Left colon (tissue), 2 donors: ENCODE measurements at places on chromosomes 5 and 9. TPM values are rescaled to one million over a fixed set of nuclear protein-coding genes. Genes with fewer than 3 reads are reported as not detected.

Gene DPH7
- total RNA-seq, result 21.7 TPM

Gene TERT
- 2.3 TPM for total RNA-seq

Gene ZDHHC11B
- 1.5 TPM for total RNA-seq

Gene MAMDC4
- total RNA-seq, result 19.1 TPM

Gene PCDHGB4
- 0.98 TPM for total RNA-seq

Gene CDH12
- not detected for total RNA-seq

Gene TXNDC8
- not detected for total RNA-seq

Gene ACTBL2
- not detected for total RNA-seq

Gene CARTPT
- 0.39 TPM for total RNA-seq

Gene GFI1B
- total RNA-seq, result 0.89 TPM

Gene ADCY2
- 0.52 TPM for total RNA-seq

Gene PDGFRB
- total RNA-seq, result 26.0 TPM

Gene PCDHGC4
- 0.92 TPM for total RNA-seq

Gene IFNA13
- not detected for total RNA-seq

Gene IL4
- total RNA-seq, result not detected

Gene APBA1
- total RNA-seq, result 14.4 TPM

Gene ELL2
- total RNA-seq, result 28.7 TPM

Gene AFF4
- total RNA-seq, result 74.7 TPM

Gene RGP1
- 56.3 TPM for total RNA-seq

Gene BAG1
- 159 TPM for total RNA-seq

Gene SOHLH1
- not detected for total RNA-seq

Gene NDOR1
- total RNA-seq, result 12.1 TPM

Gene ALDH1A1
- 105 TPM for total RNA-seq

Gene GAS1
- 7.5 TPM for total RNA-seq

Gene CAPSL
- total RNA-seq, result not detected

Gene ECSCR
- 3.9 TPM for total RNA-seq

Gene NKD2
- 1.6 TPM for total RNA-seq

Gene FGD3
- total RNA-seq, result 3.6 TPM

Gene NUDCD2
- 19.1 TPM for total RNA-seq

Gene SLC34A3
- total RNA-seq, result not detected

Gene INSL4
- not detected for total RNA-seq

Gene SEC24A
- 28.8 TPM for total RNA-seq

Gene SPINK13
- not detected for total RNA-seq

Gene RICTOR
- total RNA-seq, result 31.0 TPM

Gene FBXL7
- 1.6 TPM for total RNA-seq

Gene CBY3
- total RNA-seq, result not detected

Gene SLC36A2
- not detected for total RNA-seq

Gene ROPN1L
- not detected for total RNA-seq

Gene CCDC171
- total RNA-seq, result 3.5 TPM

Gene CDC20B
- not detected for total RNA-seq

Gene LCP2
- 15.5 TPM for total RNA-seq

Gene PDE8B
- 1.4 TPM for total RNA-seq

Gene FBP2
- total RNA-seq, result not detected

Gene PCDHB5
- 0.56 TPM for total RNA-seq

Gene ZDHHC21
- 19.4 TPM for total RNA-seq

Gene PDCD1LG2
- total RNA-seq, result 0.31 TPM

Gene FREM1
- total RNA-seq, result 0.43 TPM

Gene SPOCK1
- total RNA-seq, result 2.3 TPM

Gene TAF11L8
- not detected for total RNA-seq
